Suppressor macrophage treated with lipopolysaccharide for 1 hour (primary cell): ENCODE measurements at places on chromosomes 1 and 21.
A peak's percentile ranks its signal among the peaks of the same experiment; 100 is the strongest.

- DNase-seq: peak; percentile 63
Observed at GRCh38 chr1:100606438-100606837, 68.5 kb downstream of the GPR88 start.

GRCh38 chr21:37257511-37257966, 9.6 kb downstream of the VPS26C start:
- peak; percentile 85 for DNase-seq

DNA sequence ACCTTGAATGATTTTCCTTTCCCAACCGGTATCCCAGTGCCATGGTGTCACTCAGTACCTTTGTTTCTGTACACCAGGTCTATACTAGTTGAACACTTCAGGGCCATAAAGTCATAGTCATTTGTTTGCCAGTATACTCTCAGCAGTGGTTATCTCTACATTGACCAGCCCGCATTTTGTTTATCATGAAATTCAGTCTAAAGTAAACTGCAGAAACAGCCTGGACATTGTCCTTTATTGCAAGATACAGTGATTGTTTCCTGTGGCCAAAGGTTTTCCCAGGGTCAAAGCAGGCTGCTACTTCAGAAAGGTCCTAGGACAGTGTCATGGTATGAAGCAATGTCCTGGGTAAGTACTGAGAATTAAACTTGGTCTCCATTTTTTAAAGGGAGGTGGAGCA, 407.4 kb downstream of the RWDD3 start:
- DNase-seq: no peak

DNA sequence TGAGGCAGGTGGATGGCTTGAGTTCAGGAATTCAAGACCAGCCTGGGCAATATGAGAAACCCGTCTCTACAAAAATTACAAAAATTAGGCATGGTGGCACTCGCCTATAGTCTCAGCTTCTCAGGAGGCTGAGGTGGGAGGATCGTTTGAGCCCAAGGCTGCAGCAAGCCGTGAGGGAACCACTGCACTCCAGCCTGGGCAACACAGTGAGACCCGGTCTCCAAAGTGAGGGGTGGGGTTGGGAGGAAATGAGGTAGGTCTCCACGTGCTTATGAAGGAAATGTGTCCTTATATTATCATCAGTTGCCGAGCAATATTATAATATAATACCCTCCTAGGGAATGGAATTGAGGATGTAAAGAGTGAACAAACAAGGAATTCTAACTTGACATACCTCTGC, 2.7 kb downstream of the TMEM50B start:
- no peak for DNase-seq

- DNase-seq: peak; percentile 25
Observed at GRCh38 chr1:151133018-151133806, 13.2 kb downstream of the SEMA6C start.

- DNase-seq: no peak
Observed at GRCh38 chr21:37082856-37083528, 9.9 kb downstream of the TTC3 start.

DNA sequence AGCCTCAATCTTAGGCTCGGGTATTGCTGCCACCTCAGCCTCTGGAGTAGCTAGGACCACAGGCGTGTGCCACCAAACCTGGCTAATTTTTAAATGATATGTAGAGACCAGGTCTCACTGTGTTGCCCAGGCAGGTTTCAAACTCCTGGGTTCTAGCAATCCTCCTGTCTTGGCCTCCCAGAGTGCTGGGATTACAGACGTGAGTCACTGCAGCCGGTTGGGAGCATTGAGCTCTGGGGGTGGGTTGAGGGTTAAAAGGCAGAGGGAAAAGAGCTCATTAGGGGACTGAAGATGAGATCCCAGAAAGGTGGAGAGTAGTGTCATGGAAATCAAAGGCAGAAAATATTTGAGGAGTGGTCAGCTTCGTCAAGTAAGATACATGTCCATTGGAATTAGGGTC, 7.1 kb downstream of the RAD54L start:
- DNase-seq: no peak

DNA sequence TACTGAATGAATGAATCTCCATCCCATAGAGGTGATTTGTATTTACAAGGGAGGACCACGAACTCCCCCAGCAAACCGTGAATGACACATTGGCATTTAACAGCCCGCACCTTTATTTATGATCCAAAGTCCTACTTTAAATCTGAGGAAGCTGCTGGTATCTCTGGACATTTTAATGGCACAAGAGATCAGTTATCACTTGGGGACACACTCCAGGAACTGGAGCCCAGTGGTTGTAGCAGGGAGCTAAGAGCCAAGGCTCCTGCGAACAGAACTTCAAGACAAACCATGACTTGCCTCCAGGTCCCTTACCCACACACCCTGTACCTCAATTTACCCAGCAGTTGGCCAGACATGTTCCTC, 1.2 kb downstream of the CTNNBIP1 start:
- DNase-seq: no peak

GRCh38 chr1:185376288-185376687, 59.2 kb upstream of the IVNS1ABP start:
- no peak for DNase-seq
